Epithelial cell of alveolus of lung (primary cell): ENCODE measurements at places on chromosomes 11 and 22. TPM values are rescaled to one million over a fixed set of nuclear protein-coding genes. Genes with fewer than 3 reads are reported as not detected.

Gene SAA4
- total RNA-seq, result not detected in 2 replicates

Gene SERPIND1
- not detected in 2 replicates for total RNA-seq

Gene TEX54
- not detected in 2 replicates for total RNA-seq

Gene TSSK2
- total RNA-seq, result not detected in 2 replicates

Gene ACR
- total RNA-seq, result not detected in 2 replicates
